ENCODE measurements at places on chromosomes 4 and X.
A peak's percentile ranks its signal among the peaks of the same experiment; 100 is the strongest.

DNA sequence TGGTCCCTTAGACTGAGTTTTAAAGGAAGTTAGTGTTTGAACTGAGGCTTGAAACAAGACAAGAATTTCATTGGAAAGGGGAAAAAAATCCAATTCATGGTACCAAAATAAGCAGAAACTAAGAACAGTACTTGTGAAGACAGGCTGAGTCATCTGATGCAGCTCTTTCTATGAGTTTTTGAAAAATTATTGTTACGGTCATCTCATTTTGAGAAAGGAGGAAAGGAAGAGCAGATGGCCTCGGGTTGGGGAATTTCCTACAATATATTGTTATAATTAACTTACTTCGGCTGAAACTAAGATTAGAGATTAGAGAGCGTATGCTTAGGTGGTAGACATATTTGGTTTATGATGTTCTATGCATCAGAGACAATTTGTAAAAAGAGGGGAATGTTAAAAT lies 2164.8 kb upstream of the AGA start:
- no peak for DNase-seq

DNA sequence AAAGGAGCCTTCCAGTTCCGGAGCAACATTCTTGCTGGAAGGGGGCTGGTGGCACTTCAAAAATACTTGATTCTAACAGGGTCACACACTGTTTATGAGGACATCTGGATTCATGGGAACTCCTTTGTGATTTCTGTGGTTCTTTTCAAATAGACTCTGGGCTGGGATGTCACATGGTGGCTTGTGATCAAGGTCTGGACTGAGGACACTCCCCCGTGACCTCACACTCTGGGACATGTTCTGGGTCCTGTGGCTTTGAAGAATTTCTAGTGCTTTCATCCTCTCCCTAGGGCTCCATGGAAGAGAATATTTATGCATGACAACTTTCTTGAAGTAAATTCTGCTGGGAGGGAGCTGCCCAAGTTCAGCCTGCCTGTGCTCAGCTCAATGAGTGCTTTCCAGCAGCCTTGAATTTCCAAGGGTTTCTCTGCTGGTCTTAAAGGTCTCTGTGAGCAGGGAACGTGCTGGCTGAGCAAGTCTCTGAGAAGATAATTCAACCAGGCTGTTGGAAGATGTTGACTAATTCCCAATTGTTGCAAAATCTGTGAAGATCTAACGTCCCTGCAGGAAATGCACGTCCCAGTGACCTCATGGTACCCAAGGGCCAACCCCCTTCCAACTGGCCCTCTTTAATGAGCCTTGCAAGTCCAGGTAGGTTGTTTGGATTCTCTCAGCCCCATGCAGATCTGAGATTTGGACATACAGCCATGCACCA lies 36.3 kb downstream of the GPR143 start:
- DNase-seq, result no peak

- DNase-seq, result no peak
Observed at GRCh38 chr4:78558410-78558809, 6.8 kb downstream of the ANXA3 start.

GRCh38 chr4:139951021-139951420 lies 203.0 kb downstream of the MAML3 start:
- peak; percentile 23 for DNase-seq

DNA sequence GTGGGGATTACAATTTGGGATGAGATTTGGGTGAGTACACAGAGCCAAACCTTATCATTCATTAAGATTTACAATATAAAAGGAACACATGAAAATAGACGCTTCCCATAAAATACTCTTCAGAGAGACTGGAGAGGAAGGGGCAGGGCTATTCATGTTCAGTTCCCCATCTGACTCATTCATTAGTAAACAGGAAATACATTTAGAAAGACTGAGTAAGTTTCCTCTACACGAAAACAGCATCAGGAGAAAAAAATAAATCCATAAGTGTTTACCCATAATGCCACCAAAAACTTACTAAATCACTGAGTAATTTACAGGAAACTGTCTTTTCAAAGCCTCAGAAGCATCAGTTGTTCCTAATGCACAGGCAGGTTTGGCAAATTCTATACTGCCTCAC lies 255.4 kb upstream of the CXorf51A start:
- DNase-seq, result no peak

- no peak for DNase-seq
Observed at GRCh38 chr4:121306931-121307330, 73.9 kb downstream of the QRFPR start.

- DNase-seq, result no peak
Observed at GRCh38 chrX:148541584-148541940, 41.1 kb downstream of the AFF2 start.

DNA sequence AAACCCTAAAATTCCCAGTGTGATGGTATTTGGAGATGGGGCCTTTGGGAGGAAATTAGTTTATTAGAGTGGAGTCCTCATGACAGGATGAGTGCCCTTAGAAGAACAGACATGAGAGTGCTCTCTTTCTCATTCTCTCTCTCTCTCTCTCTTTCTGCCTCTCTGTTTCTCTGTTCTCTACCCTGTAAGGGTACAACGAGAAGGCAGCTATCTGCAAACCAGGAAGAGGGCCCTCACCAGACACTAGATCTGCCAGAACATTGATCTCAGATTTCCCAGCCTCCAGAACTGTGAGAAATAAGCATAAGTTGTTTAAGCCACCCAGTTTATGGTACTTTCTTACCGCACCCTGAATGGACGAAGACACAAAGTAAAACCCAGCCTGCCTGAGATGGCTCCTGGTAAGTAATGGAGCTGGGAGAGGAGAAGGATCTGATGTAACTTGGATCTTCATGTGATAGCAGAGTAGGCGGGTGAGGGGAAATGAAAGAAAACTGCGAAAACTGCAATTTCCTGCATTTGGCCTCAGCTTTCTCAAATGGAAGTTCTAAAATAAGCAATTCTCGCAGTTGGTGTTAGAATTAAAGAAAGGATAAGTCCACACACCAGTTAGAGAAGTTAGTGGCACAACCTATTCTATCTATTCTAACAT lies 8.7 kb upstream of the CDS1 start:
- DNase-seq, result no peak

- no peak for DNase-seq
Observed at GRCh38 chrX:42944381-42944998, 166.5 kb upstream of the PPP1R2C start.

DNA sequence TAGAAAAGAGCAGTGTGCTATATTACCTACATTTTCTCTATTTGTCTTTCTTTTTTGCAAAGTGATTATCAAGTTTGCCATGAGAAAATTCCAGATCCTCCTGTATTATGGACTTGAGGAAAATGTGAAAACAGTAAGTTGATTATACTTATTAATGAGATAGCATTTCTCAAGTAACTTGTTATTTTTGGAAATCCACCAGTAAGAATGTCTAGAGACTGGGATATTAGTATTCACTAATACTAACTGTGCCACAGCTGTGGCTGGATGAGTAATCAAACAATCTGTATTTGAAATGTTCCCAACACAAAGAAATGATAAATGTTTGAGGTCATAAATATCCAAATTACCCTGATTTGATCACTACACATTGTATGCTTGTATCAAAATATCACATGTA lies 147.0 kb upstream of the CTSO start:
- no peak for DNase-seq

GRCh38 chrX:10178866-10179463 lies 22.2 kb downstream of the CLCN4 start:
- DNase-seq, result no peak

DNA sequence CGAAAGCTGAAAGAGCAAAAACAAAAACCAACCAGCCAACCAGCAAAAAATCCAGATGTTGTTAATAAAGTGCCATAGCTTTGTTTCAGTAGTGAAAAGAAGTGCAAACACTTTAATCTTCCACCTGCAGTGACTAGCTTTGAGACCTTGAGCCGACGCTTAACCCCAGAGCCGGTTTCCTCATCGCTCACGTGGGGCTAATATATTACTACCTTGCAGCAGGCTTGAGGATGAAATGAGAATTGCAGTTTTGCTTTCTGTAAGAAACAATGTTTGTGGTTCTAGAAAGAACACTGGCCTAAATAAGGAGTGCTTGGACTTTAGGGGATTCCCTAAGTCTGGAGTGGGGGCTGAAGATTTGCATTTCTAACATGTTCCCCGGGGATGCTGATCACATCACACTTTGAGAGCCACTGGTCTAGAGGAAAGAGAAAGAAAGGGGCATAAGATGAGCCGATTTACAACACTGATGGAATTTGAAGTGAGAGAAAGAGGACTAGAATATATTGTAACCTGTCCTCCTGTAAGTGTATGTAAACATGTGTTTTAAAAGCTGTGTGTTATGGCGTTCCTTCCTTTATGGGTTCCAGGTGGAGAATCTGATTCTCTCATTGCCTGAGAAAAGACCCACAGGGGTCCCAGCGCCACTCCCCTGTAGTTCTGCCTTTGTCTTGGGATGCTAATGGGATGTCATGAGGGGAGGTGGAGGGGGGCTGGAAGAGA lies 1.4 kb downstream of the FGF2 start:
- peak; percentile 59 for DNase-seq

DNA sequence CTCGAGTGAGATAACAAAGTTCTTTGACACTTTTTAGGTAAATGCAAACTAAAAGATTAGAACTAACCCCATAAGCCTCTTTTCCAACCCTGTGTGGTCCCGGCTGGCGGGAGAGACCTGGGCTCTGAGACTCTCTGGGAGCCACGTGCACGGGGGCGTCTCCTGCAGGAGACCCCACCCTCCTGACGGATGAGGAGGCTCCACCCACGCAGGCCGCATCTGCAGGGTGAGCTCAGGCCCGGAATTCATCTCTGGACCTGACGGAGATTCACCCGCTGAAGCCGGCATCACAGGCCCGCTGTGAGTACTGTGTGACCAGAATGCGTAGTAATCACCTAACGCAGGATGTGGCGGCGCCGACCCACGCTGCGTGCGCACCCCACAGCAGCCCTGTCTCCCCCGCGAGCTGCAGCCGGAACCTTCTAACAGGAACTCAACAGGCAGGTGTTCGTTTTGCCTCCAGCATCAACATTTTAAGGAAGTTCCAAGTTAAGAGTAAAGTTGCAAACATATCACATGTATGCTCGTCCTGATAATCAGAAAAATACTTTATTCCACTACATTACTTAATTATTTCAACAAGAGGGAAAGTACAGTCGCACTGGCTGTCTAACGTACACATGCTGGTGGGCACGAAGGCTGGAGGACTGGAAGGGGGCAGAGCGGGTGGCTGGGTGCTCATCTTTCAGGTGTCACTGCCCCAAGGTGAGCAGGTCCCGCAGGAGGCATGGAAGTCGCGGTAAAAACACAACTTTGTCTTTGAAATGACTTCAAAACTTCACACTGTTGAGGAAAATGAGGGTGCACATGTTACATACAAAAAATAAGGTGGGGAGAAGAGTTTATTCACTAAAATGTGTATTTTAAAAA lies 44.5 kb downstream of the FGFRL1 start:
- DNase-seq, result no peak

- no peak for DNase-seq
Observed at GRCh38 chr4:5199912-5200311, 148.6 kb downstream of the STK32B start.

DNA sequence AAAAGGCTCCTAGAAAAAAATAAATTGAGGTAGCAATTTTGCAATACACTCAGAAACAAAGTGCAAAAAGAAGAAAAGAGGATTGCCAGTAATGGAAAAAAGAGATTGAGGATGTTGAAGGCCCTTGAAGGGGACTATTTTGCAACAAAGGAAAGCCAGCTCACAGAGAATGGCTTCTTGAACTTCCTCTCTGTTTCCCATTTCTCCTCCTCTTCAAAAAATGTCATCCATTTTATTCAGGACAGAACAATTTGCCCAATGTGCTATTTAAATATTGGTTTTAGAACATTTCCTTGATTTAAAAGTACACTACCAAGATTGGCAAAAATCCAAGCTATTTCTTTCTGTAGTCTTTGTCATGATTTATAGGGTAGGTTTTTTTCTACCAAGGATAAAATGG lies 60.2 kb downstream of the GASK1B start:
- DNase-seq, result no peak

DNA sequence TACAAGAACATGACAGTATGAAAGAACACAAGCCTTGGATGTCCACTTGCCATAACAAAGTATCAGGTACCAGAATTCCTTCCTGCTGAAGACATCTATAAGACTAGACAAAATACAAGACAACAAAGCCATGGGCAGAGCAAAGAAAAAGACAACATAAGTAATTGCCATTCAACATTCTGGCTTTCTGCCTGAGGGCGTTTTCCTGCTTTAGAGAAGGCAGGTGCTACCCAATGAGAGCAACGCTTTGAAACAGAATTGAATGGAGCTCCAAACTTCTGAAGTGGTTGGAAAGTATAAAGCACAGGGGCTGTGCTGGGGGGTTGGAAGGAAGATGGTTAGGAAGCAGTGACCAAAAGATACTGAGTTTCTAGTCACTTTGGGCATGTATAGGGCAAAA lies 30.1 kb downstream of the PDE5A start:
- no peak for DNase-seq

DNA sequence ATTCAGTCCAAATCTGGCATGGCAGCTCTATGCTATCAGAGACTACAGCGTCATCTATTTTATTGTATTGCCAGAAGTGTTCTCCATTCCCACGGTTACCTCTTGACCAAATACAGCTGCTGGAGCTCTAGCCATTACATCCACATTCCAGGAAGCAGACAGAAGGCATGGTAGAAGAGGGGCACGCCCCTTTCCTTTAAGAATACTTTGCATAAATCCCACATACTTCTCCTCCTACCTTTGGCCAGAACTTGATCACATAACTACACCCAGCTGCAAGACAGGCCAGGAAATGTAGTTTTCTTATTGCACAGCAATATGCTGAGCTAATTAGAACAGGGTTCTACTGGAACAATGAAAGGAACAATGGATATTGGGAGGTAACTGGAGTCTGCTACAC lies 14.9 kb downstream of the SLC9A7 start:
- no peak for DNase-seq

DNA sequence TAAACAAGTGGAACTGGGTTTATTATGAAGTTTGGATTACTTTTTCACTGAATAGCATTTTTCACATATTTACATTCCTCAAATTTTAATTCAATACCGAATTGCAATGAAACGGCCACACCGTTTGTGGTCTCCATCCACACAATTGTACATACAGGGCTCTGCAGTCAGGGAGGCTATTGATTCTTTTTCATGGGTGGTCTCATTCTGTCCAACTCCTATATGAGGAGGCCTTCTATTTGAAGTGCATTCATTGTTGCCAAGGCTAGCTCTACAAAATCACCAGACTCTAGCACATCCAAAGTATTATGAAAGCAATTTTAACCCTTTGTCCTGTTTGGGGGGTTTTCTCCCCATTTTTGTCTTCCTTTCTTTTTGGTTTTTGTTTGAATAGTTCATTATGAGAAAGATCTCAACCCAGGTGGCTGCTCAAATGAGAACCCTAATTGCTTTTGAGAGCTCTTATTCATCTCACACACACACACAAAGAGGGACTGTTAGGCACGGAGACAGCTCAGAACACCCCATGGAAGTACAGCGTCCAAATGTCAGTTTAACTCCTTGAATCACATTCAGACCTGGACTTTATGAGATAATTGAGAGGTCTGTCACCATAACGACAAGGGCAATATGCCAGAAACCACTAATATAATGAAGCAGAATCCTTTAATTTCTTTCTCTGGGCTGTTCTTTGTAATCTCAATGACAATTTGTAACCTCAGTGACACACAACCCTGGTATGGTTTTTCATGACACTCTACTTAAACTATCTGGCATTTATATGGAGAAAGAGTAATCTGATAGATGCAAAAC lies 79.4 kb downstream of the NLGN4X start:
- no peak for DNase-seq

GRCh38 chr4:8009097-8009496 lies 69.4 kb upstream of the AFAP1 start:
- no peak for DNase-seq

GRCh38 chr4:129978315-129978714 lies 882.4 kb downstream of the C4orf33 start:
- no peak for DNase-seq

Data from RCC 7860 (cell line).